ENCODE measurements at places on chromosomes 4 and X.

DNA sequence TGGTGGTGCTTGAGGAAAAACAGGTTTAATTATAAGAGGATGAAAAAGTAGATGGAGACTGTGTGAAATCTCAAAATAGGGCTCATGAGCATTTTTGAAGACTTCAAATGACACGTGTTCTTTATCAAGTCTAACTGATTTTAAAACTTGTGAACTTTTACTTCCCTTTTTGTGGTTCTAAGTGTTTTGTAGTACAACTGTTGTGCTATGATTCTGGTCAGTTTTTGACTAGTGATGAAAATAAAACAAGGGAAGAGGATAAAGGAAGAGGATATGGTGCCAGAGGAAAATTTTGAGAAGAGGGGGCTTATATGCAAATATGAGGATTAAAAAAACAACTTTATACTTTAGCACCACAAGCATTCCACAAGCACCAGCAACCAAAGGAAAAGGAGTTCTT, 644.0 kb downstream of the RPA4 start:
- no peak for DNase-seq

- no peak for DNase-seq
These were observed 190.4 kb downstream of the ARAP2 start for GRCh38 chr4:36053930-36054329.

DNA sequence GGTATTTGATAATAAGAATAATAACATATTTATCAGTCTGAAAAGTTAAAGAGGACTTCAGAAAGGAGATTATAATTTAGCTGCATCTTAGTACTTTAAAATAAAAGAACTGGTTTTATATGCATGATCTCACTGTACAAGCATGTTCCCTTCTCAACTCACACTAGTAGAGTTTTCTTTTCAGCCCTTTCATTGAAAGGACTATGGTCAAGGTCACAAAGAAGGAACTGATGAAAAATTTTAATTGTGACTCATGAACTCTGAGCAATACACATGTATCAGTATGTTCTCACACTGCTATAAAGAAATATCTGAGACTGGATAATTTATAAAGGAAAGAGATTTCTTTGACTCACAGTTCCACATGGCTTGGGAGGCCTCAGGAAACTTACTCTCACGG, 73.7 kb upstream of the NDST4 start:
- DNase-seq: no peak

- no peak for DNase-seq
These were observed 35.1 kb downstream of the SYTL4 start for GRCh38 chrX:100696699-100697351.

- peak; percentile 27 for DNase-seq
These were observed 812 bp upstream of the KDM6A start for GRCh38 chrX:44871931-44872820.

GRCh38 chr4:7904952-7905915, 34.4 kb downstream of the AFAP1 start:
- DNase-seq: no peak

- peak; percentile 35 for DNase-seq
These were observed 16.2 kb upstream of the ZCCHC12 start for GRCh38 chrX:118807151-118808017.

GRCh38 chr4:154276496-154276895, 215.1 kb downstream of the DCHS2 start:
- DNase-seq: no peak

Measured in kidney capillary endothelial cell (primary cell).